ENCODE measurements at places on chromosomes 11 and 22. TPM values are rescaled to one million over a fixed set of nuclear protein-coding genes. Genes with fewer than 3 reads are reported as not detected.
A peak's percentile ranks its signal among the peaks of the same experiment; 100 is the strongest.

SLC22A12 gene
- total RNA-seq = not detected

- H3K4me3 ChIP-seq = no peak overlapping the region
- peak overlapping the region; percentile 63 for H3K27ac ChIP-seq
- DNase-seq = no peak
- no peaks in the 10 kb centered on the region for H3K27me3 ChIP-seq
- peaks cover 32% of the 10 kb centered on the region for H3K4me1 ChIP-seq
Observed at GRCh38 chr22:50621356-50621880, 6.5 kb downstream of the ARSA start.

GRCh38 chr11:35362521-35362980 lies 56.8 kb downstream of the SLC1A2 start:
- H3K36me3 ChIP-seq = no peaks in the 10 kb centered on the region

TYR gene
- not detected for total RNA-seq

C11orf97 gene
- total RNA-seq = not detected

GRCh38 chr11:94147433-94147845 lies 18.8 kb downstream of the PANX1 start:
- H3K4me1 ChIP-seq = peaks cover 86% of the 10 kb centered on the region
- DNase-seq = no peak
- no peaks in the 10 kb centered on the region for H3K36me3 ChIP-seq
- H3K27me3 ChIP-seq = no peaks in the 10 kb centered on the region
- H3K27ac ChIP-seq = no peak overlapping the region

DNA sequence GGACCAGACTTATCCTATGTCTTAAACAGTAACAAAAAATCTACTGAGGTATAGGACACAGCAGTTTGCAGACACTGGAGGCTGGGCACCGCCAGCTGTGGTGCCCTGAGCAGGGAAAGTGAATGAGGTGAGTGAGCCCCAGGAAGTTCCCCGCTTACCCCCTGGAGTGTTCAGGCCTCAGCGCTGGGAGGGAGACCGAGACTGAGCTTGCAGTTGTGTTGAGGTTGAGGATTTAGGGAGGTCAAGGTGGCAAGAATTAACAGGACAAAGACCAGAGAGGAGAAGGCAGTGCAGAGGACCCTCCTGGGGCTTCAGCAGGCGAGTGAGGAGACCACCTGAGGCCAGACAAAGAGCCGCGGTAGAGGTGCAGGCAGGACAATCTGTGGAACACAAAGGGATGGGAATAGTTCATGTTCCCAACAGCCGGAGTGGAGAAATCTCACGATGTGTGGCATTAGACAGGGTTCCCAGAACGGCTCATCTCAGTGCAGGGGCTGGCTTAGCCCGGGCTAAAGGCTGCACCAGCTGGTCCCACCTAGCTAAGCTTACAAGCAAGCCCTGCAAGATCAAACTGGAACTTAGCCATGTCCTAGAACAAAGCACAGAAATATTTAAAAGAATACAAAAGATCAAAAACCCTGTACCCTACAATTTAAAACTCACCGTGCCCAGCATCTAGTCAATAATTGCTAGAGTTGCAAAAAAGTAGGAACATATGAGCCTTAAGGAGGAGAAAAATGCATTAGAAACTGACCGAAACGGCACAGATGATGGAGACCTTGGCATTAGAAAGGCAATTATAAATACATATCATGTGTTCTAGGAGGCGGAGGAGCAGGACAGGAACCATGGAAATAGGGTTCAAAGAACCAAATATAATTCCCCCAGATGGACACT lies 47.4 kb upstream of the PITPNB start:
- no peak overlapping the region for H3K4me3 ChIP-seq
- no peaks in the 10 kb centered on the region for H3K27me3 ChIP-seq
- no peak for DNase-seq
- no peak overlapping the region for H3K27ac ChIP-seq
- H3K36me3 ChIP-seq = no peaks in the 10 kb centered on the region
- H3K4me1 ChIP-seq = no peaks in the 10 kb centered on the region

GRCh38 chr11:130340671-130341319 lies 26.1 kb upstream of the ZBTB44 start:
- H3K4me3 ChIP-seq = no peak overlapping the region
- H3K27ac ChIP-seq = no peak overlapping the region

APLNR gene
- 8.1 TPM for total RNA-seq

- no peaks in the 10 kb centered on the region for H3K36me3 ChIP-seq
- no peak overlapping the region for H3K27ac ChIP-seq
- no peaks in the 10 kb centered on the region for H3K27me3 ChIP-seq
- no peak for DNase-seq
Observed at GRCh38 chr11:87726506-87726905, 448.7 kb downstream of the RAB38 start.

OR5A1 gene
- not detected for total RNA-seq

MRGPRE gene
- total RNA-seq = 2.5 TPM

DNA sequence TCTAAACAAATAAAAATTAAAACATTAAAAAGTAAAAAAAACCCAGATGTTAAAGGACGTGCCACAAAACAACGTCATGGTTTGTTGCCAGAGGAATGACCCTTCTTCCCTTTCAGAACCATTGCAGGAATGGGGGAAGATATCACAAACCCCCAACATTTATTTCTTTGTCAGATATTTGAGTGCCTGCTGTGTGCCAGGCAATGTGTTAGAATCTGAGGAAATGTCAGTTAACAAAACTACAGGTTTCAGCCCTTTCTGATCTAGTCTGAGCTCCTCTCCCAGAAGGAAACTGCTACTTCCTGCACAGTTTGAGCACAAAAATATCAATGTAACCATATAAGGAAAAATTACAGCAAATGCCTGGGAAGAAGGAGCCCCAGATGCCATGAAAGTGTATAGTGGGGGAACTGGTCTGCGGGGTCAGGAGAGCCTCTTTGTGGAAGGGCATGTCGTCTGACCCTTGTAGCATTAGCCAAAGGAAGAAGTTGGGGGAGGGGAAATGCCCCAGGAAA lies 7.1 kb upstream of the NHERF4 start:
- no peak overlapping the region for H3K4me3 ChIP-seq
- no peaks in the 10 kb centered on the region for H3K4me1 ChIP-seq
- H3K27ac ChIP-seq = no peak overlapping the region
- no peak for DNase-seq

- H3K36me3 ChIP-seq = no peaks in the 10 kb centered on the region
- no peaks in the 10 kb centered on the region for H3K27me3 ChIP-seq
Observed at GRCh38 chr11:73989156-73989555, 6.5 kb upstream of the UCP2 start.

DNA sequence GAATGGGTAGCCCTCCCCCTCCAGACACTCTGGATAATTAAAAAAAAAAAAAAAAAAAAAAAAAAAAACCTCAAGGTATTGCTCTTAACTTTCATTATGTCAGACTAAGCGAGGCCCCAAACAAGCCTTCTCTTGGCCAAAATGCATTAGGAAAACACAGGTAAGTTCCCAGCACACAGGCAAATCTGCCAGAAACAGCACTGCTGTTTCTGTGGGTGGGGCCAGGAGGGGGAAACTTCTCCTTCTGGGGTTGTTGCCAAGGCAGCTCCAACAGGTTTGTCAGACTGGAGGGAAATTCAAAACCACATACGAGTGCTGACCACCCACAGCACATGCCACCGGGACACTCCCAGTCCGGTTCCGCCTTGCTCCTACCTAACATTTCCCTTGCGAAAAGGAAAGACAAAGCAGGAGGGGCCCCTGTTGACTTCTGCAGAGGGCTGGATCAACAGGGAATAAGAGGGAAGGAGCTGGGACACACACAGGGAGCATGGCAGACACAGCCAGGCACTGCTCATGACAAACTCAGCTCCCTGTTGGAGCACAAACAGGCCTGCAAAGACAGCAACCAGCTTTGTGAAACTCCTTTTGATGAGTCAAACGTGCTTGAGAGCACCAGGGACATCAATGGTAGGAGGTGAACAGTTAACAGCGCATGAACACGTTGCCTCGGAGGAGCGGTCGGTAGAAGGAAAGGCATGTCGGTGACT lies 55.0 kb downstream of the MYH9 start:
- H3K36me3 ChIP-seq = peaks cover 57% of the 10 kb centered on the region
- peak overlapping the region; percentile 23 for H3K4me3 ChIP-seq
- no peak for DNase-seq
- peaks cover 99% of the 10 kb centered on the region for H3K4me1 ChIP-seq
- H3K27me3 ChIP-seq = no peaks in the 10 kb centered on the region

- H3K4me1 ChIP-seq = no peaks in the 10 kb centered on the region
- H3K27me3 ChIP-seq = no peaks in the 10 kb centered on the region
- no peak overlapping the region for H3K27ac ChIP-seq
- H3K36me3 ChIP-seq = no peaks in the 10 kb centered on the region
Observed at GRCh38 chr11:123443851-123444623, 14.0 kb downstream of the GRAMD1B start.

TUB gene
- total RNA-seq = 18.4 TPM

- no peaks in the 10 kb centered on the region for H3K27me3 ChIP-seq
- DNase-seq = no peak
- no peaks in the 10 kb centered on the region for H3K36me3 ChIP-seq
- no peak overlapping the region for H3K27ac ChIP-seq
- H3K4me3 ChIP-seq = no peak overlapping the region
- peaks cover 13% of the 10 kb centered on the region for H3K4me1 ChIP-seq
Observed at GRCh38 chr22:38133331-38133730, 22.8 kb upstream of the BAIAP2L2 start.

IL18 gene
- 1.1 TPM for total RNA-seq

Measured in heart right ventricle (tissue), 16 donors.